Fibroblast of lung (primary cell): ENCODE measurements at places on chromosomes 12 and 14. TPM values are rescaled to one million over a fixed set of nuclear protein-coding genes. Genes with fewer than 3 reads are reported as not detected.

GRCh38 chr14:104898870-104899510 is 25.7 kb upstream of the PLD4 start:
- peak; percentile 5 for DNase-seq

DNA sequence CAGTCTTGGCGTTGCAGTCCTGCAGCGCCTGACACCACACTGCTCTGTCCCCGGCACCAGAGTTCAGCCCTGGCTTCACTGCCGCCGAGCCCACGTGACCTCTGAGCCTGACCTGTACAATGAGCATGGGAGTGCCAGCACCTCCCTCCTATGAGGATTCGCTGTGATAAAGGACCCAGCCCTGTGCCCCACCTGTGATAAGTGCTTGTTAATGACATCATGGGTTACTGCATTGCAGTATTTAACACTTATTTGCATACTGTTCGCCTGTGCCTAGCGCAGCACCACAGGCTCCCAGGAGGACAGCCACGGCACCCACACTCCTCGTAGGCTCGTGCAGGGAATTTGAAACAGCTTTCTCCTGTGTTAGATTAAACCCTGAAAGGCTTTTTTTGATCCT is 118.2 kb upstream of the GSC start:
- DNase-seq: no peak

- peak; percentile 15 for DNase-seq
Measured at GRCh38 chr12:48004053-48004941, at the start of gene COL2A1. TSS of gene COL2A1 (minus strand) at chr12:48004476. CDS start at chr12:48004321, 155 bp downstream.

GRCh38 chr14:49058511-49058910 is 527.7 kb downstream of the RPS29 start:
- DNase-seq: no peak

- DNase-seq: peak; percentile 96
Measured at GRCh38 chr14:59278111-59278510, 89.6 kb downstream of the DAAM1 start.

DNA sequence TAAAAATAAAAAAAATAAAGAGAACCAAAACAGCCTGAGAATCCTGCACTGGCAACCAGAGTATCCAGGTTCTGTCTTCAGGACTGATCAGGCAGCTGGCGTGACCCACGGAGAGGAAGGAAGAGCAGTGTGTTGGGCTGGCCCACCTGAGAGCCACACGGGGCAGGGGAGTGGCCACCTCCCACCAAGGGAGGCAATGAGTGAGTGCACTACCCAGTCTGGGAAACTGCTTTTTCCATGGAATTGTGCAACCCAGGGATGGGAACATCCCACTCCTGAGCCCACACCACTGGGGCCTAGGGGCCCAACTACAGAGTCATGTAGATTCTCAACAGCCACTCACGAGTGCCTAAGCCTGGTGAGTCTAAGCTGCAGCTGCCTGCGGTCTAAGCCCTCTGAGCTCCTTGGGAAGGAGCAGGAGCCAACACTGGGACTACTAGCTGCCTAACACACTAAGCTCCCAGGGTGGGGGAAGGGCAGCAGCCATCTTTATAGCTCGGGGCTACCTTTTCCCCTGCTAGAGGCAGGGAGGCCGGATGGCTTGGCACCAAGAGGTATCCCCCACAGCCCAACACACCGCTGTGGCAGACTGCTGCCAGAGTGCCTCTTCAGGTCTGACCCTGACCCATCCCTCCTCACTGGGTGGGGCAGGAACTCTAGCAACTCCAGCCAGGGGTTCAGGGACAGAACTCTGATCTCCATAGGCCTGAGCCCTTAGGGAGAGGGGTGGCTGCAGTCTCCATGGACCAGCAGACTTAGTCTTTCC is 610.9 kb downstream of the RERGL start:
- DNase-seq: no peak

GRCh38 chr12:79454338-79454843 is 236.4 kb downstream of the PAWR start:
- DNase-seq: peak; percentile 84

DNA sequence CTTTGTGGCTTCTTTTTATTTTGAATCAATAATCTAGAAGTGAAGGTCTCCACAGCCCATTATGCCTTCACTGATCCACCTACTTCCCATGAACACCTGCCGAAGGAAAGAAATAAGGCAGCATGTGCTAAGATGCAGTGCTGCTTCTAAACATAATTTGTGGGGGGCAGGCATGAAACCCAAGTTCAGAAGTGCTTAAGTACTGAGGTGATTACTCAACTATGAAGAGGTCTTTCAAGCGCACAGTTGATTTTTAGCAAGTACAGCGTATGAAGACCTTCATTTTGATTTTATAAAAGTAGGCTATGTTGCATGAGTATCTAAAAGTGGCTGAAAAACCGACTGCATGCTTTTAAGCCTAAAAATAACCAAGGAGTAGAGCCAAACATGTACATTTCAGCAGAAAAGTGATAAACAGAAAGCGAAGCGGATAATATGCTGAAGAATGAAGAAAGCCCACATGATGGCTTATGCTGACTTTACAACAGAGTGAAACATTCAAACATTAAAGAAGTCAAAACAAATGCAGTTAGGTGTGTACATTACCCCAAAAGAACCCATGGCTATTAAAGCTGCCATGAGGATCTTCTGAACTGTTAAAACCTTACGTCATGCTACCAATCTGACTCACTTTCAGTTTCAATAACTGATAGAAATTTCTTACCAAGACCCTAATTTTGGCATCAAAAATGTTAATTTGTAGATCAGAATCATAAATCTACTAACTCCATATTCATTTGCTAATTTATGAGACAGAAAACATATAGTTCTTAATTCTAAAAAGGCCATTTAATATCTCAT is 29.3 kb downstream of the KICS2 start:
- DNase-seq: peak; percentile 10

DNA sequence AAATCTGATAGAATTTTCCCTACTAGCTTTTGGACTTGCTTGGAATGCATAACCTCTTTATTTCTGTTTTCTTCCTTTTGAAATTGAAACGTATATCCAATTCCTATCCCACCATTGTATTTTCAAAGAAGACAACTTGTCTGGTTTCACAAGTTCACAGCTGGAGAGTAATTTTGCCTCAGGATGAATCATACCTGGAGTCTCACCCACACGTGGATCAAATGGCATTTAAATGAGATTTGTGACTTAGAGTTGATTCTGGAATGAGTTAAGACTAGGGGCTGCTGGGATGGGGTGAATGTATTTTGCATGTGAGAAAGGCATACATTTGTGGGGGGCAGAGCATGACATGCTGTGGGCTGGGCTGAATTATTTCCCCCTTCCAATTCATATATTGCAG is 516.5 kb upstream of the MGAT4C start:
- DNase-seq: peak; percentile 61

DNA sequence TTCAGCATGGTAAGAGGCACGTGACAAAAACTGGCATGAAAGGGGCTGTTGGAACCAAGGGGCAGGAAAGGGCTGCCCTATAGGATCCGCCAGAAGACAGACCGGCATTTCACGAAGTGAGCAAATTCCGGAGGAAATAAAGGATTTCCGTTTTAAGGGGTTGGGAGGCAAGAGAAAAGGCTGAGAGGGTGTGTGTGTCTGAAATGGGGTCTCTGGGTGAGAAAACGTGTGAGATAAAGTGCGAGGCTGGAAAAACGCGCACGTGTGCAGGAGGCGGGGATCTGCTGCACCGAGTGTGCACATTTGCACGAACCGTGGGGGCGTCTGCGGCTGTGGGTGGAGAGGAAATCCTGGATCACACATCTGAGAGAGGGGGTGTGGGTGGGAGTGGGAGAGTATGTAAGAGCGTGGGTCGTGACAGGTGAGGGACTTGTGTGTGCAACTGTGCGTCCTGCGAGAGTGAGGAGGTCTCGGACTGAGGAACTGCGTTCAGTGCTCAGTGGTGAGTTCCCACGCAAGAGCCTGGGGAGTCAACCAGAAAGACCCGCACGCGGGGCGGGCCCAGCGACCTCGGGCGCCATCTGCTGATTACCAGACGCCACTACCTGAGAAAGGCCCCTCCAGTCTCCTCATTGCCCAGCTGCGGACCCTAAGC is 37.0 kb upstream of the P2RX7 start:
- peak; percentile 36 for DNase-seq

- DNase-seq: no peak
Measured at GRCh38 chr14:50805396-50805795, 25.6 kb downstream of the NIN start.

GRCh38 chr14:68297876-68298468 is 478.4 kb downstream of the RAD51B start:
- DNase-seq: peak; percentile 35

GRCh38 chr14:90514015-90514398 is 117.2 kb downstream of the CALM1 start:
- DNase-seq: no peak

- no peak for DNase-seq
Measured at GRCh38 chr12:121376754-121377697, 22.9 kb upstream of the RNF34 start.

GRCh38 chr14:37247791-37248461 is 50.2 kb downstream of the MIPOL1 start:
- no peak for DNase-seq

- no peak for DNase-seq
Measured at GRCh38 chr12:132056951-132057350, 87.2 kb downstream of the DDX51 start.

DNA sequence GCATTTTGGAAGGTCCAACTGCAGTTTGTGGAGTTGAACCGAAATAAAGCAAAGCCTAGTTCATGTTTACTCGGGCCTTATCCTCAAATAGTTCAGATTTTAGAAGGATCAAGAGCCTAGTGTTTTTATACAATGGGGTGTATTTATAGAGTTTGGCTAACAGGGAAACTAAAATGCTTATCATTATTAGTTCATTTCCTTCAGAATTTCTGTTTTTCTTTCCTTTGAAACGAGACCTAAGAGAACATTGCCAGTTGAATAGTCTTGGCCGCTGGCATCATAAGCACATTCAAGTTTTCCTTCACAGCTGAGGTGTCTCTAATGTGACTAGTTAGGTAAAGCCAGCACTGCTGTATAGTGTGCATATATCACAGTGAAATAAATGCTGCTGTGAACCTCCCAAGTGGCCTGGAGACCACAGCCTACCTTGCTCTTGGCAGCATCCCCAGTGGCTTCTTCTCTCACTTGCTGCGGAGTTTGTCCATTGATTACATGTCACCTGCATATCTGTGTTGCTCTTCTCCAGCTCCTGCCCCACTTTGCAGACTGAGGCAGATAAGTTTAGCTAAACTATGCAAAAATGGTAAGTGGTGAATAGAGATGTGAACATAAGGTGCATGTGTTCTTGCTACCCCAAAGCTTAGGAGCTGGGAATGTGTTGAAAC is 88.8 kb downstream of the ANO6 start:
- no peak for DNase-seq

DNA sequence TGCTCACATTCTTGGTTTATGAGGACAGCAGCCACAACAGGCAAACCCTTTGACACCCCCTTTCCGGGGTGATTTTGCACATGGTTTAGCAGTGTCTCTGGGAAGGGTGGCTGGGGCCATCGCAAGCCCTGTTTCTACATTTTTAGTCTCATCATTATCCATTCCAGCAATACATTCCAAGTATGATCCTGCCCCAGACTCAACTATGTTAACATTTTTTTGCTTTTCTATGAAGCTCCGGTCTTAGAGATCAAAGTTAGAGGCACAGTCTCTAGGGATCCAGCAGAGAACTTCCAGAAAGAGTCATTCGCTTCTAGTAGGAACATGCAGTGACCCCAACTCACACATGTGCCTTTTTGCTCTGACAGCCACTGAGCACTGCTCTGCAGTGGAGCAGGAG is 130.9 kb downstream of the TBX5 start:
- DNase-seq: no peak

- peak; percentile 63 for DNase-seq
Measured at GRCh38 chr12:28963554-28963953, 185.5 kb upstream of the FAR2 start.

DNA sequence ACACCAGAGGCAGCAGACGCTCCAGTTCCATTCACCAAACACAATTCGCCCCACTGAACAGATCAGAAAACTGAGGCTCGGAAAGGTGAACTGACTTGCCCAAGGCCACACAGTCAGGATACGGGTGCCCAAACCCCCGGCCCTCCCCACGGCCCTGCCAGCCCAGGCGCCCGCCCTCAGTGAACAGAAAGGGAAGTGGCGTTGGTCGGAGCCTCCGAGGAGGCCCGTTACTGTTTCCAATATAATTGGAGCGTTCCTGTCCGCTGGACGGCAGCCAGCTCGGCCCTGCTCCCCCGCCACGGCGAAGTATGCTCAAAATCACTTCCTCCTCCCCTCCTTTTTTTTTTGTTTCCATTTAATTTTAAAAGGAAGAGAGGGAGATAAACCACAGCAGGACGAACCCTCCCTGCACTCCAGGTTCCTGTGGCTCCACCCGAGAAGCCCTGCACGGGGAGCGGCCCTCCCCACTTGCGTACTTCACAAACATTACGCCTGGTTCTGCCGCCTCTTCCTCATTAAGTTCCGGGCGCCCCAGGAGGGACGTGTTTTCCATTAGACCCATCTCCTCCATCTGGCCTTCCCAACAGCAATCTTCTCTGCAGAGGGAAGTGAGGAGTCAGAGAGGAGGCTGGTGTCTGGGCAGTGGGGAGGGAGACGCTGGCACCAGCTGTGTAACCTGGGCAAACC is 61.1 kb downstream of the NCOR2 start:
- DNase-seq: no peak

Gene AMIGO2
- total RNA-seq: 2.3 and 6.9 TPM in 2 replicates

Gene FGD6
- 3.3 and 5.6 TPM in 2 replicates for total RNA-seq

Gene DCP1B
- 10.4 and 11.3 TPM in 2 replicates for total RNA-seq

Gene STAT2
- total RNA-seq: 284 and 368 TPM in 2 replicates

Gene TSPAN11
- 1.5 and 2.6 TPM in 2 replicates for total RNA-seq

Gene LTBP2
- total RNA-seq: 243 and 514 TPM in 2 replicates

Gene PPP4R4
- total RNA-seq: 0.51 and 0.99 TPM in 2 replicates

Gene LRRC10
- total RNA-seq: not detected in 2 replicates

Gene ADAM21
- total RNA-seq: 0.51 and 0.66 TPM in 2 replicates
